ENCODE measurements at places on chromosomes 16 and 17. TPM values are rescaled to one million over a fixed set of nuclear protein-coding genes. Genes with fewer than 3 reads are reported as not detected.

GRCh38 chr17:61422116-61422799 lies 22.6 kb downstream of the TBX2 start:
- no peak for DNase-seq

The KRTAP1-1 gene
- not detected for total RNA-seq

DNA sequence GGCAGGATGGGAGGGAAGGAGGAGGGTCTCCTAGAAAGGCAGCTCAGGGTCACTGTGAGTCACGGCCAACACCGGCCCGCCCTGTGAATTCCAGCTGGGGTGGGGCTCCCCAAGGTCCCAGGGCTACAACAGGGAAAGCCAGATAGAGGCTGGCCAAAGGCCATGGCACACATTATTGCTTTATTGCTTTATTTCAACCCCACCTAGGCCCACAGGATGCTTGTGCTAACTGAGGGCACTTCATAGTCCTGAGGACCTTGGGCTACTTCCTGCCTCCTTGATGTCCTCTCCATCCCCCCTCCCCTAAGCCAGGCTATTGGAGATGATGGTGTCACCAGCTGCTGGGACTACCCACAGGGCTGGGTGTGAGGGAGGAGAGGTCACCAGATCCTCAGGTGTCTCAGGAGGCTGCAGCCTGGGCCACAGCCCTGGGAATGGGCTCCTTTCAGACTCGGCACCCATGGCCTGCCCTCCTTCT lies 26.1 kb downstream of the LRRC75A start:
- DNase-seq = no peak

DNA sequence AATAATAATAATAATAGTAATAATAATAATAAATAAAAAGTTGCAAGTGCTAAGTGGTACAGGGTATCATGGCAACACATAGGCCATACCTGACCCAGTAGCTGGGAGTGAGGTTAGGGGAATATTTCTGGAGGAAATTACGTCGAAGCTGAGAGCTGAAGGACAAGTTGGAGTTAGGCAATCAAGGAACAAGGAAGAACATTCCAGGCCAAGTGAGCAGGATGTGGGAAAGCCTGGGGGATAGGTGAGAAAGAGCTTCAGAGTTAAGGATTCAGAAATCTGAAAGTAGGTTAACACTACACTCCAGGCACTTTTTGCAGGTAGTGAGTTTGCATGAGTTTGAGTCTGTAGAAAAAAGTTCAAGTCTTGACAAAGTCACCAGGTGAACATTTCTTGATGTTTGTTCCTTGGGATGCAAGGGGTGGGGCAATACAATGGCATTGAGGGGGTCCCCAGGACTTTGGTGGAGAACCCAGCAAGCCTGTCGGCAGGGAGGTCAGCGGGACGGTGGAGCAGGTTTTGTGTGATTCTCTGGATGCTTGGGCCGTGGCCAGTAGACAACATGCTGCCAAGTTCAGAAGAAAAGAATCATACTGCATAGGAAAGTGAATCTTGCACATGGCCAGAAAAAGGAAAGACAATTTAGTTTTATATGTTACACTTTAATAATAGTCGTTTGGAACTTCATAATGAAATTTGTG lies 27.7 kb upstream of the MPHOSPH6 start:
- no peak for DNase-seq

The CD300LG gene
- total RNA-seq = 0.40 TPM

The SALL1 gene
- total RNA-seq = 25.0 TPM

The CACNG3 gene
- 3.8 TPM for total RNA-seq

DNA sequence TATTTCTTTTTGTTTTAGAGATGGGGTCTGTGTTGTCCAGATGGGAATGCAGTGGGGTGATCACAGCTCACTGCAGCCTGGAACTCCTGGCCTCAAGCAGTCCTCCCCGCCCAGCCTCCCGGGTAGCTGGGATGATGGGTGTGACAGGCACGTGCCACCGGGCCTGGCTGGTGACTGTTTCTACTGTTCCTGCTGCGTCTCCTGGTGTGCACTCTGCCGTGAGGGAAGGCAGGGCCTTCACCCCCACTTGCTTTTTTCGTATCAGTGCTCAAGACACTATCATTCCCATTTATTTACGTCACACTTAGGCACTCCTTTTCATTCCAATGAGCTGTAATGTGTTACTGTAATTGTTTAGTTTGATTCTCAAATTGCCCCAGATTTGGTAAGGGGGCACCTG lies 25.3 kb upstream of the PVALEF start:
- DNase-seq = no peak

The GDE1 gene
- 65.2 TPM for total RNA-seq

GRCh38 chr17:17503566-17504130 lies 7.5 kb upstream of the RASD1 start:
- DNase-seq = peak; percentile 82

DNA sequence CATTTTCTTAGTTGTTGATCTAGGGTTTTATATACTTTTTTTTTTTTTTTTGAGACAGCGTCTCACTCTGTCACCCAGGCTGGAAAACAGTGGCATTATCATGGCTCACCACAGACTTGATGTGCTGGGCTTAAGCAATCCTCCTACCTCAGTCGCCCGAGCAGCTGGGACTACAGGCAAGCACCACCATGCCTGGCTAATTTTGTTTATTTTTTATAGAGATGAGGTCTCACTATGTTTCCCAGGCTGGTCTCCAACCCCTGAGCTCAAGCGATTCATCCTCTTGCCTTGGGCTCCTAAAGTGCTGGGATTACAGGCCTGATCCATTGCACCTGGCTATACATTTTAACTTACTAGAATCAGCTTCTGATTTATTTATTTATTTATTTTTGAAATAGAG lies 34.2 kb upstream of the ATP2A3 start:
- DNase-seq = no peak

DNA sequence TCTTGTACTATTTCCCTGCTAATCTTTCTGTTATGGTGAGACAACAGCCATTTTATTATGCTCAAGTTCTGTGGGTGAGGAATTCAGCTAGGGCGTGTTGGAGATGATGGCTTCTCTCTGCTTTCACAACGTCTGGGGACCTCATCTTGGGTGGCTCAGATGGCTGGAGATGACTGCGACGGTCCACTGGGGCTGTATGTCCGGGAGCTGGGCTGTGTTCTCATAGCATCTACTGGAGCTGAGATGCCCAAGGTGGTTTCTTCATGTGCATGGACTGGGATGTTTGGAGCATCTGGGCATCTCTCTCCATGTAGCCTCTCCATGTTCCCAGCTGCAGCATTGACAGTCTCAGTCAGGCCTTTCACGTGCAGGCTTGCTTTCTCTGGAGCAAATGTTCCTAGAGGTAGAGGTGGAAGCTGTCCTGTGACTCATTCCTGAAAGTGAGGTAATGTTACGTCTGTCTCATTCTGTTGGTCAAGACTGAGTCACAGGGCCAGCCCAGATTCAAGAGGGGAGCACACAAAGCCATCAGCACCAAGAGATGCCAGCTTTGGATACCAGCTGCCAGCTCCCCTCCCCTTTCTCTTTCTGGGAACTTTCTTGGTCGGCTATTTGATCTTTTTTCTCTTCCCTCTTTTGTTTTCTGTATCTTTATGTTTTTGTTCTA lies 96.2 kb downstream of the RAP1GAP2 start:
- no peak for DNase-seq

DNA sequence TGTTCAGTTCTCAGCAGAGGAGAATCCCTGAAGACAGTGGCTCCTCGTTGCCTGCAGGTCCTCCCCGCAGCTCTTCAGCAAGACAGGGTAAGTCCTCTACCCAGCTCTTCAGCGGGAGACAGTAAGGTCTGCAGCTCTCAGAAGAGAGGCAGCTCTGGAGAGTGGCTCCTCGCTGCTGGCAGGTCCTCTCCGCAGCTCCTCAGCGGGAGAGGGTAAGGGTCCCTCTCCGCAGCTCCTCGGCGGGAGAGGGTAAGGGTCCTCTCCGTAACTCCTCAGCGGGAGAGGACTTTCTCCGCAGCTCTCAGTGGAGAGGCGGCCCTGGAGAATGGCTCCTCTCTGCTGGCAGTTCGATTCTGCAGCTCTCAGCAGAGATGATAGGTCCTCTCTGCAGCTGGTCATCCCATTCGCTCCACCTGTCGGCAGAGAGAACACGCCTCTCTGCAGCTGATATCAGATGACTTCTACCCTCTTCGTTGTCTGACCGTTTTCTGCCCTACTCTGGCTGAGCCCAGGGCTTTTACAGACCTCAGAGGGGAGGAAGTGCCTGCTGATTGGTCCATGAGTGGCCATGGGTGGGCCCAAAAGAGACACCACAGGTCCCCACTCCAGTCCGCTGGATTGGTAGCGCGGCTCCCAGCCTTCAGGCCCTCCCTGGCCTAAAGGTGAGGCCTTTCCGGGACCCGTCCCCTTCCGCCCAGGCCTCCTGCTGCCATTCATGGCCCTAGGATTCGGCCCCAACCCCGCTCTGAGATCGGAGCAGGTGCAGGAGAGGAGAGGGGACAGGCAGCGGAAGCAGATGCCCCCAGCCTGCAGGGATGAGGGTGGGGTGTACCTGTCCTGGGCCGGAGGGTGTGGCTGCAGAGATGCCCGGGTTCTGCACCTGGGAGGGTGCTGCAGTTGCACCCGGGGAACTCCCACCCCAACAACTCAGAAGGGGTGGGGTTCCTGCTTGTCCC lies 11.9 kb upstream of the SHCBP1 start:
- no peak for DNase-seq

- DNase-seq = no peak
Observed at GRCh38 chr17:81734405-81735263, 22.6 kb downstream of the SLC25A10 start.

DNA sequence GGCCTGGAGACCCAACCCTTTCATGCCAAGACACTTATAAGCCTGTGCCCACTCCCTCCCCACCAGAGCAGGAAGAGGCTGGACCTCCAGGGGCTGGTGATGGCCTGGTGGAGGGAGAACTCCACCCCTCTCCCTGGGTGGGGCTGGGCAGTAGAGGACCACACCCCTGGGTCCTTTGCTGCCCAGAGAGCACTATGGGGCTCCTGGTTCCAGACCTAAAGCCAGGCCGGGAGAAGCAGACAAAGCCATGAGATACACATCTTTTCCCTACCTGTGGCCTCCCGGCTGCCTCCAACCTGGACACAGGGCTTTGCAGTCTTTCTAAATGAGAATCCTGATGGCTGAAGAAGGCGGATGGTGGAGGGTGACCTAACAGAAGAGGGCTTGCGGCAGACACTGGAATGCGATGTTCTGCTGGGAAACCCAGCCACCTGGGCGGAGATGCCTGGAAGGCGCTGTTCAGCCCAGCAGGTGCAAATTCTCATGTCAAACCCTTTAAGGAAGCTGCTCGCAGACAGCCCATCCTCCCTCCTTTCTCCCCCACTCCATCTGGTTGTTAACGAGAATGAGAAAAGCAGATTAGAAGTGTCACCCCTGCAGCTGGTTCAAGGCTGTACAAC lies 43.9 kb upstream of the KIFC3 start:
- DNase-seq = no peak

The KRT16 gene
- total RNA-seq = 0.20 TPM

DNA sequence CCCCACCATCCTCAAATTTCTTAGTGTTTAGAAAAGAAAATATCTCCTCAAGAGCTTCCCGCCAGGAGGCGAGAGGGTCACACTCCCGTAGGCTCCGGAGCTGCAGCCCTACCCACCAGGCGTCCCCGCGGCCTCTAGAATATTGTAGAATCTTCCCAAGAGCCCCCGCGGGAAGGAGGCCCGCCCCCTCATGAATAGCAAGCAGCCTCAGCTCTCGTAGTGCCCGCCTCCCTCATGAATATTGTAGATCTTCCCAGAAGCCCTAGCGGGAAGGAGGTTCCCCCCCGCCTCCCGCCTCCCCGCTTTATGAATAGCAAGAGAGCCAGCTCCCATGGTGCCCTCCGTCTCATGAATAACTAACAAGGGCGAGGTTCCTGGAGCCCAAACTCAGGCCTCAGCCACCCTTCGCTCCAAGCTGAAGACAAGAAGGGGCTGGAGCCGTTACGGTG lies at the start of gene FBXO47:
FBXO47 (minus strand) TSS at position 114 of the 449 bp plus-strand sequence. CDS start 4,378 bp downstream, outside the sequence.
- DNase-seq = peak; percentile 74

DNA sequence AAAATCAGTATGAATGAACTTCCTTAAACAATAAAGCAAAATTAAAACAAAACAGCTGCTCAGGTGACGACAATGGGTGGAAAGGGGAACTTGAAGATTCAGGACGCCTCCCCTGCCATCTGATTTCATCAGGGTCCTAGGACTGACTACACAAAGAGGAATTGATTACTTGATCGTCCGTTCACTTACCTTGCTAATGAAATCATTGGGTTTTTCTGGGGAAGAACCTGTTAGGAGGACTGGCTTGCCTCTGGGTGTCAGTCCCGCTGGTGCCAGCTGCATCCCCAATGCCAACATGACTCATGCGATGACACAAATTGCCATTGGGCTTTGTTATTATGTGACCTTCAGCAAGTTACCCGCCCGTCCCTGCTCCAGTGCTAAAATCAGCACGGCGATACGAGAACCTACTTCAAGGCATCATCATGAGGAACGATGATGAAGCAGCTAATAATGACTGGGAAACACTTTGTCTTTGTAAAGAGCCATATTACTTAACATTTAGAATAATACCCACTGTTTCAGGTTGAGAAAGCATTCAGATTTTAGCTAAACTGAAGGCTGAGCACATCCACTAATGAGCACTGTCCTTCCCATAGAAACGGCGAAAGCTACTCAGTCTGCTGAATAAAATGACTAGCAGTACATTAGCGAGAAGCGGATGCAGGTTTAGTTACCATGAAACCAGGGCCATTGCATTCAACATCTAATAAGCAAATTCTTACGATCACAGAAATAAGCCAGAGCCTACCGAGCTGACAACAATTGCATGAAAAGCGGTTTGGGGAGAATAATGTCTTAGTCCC lies 139.4 kb downstream of the ZFHX3 start:
- DNase-seq = no peak

GRCh38 chr17:55304171-55304859 lies 39.6 kb downstream of the HLF start:
- no peak for DNase-seq

The MMP15 gene
- 23.2 TPM for total RNA-seq

- DNase-seq = peak; percentile 96
Observed at GRCh38 chr16:66959704-66960161, 1.3 kb upstream of the CES3 start.

Data from spinal cord (tissue), 10 donors.